ENCODE measurements at places on chromosomes 6 and 20.

DNA sequence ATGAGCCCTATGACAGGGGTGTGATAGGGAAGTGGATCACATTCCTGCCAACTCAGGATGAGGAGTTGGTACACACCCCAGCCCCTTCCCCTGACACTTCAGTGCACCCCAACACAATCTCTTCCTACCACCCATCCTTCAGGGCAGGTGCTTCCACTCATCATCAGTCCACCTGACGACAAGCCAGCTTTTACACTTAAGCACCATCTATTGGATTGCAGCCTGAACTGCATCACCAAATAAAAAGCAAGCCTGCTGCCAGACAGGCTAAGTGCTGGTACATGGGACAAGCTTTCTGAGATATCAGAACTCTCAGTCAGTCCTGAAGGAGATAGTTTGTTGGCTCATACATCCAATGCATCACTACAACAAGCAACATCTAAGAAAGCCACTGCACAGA, 69.0 kb upstream of the TMEM200A start:
- DNase-seq, result no peak

DNA sequence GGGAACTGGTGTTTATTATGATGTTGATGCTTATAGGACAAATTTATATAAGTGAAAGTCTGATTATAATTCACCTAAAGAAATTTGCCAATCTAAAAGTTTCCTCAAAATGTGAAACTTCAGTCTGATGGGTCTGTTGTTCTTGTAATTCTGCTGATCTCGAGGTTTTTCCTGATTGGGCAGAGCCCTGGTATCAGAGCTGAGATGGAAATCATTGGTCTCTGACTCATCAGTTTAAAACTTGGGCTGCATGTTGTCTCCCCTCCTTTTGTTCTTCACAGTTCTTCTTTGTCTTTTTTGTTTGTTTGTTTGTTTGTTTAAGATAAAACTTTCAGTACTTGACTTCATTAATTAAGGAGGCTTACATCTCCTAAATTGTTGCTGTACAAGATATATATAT, 5.9 kb downstream of the SMAP1 start:
- DNase-seq, result no peak

GRCh38 chr6:13725052-13725451, 13.4 kb upstream of the RANBP9 start:
- DNase-seq, result no peak

DNA sequence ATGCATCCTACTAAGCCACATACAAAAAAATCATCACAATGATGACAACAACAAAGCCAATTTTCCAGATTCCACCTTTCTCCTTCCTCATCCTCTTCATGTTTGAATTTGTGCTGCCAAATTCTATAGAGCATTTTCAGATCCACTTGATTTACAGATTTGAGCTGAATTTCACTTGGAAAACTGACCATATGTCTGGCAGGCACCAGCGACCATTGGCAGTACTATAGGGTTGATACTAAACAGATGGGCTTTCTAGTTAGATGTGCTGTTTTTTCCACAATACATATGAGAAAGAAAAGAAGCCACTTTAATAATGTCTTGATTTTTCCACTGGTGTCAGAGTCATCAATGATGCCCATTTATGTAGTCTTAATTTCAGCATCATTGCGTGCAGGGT, 127.0 kb downstream of the PHACTR3 start:
- no peak for DNase-seq

DNA sequence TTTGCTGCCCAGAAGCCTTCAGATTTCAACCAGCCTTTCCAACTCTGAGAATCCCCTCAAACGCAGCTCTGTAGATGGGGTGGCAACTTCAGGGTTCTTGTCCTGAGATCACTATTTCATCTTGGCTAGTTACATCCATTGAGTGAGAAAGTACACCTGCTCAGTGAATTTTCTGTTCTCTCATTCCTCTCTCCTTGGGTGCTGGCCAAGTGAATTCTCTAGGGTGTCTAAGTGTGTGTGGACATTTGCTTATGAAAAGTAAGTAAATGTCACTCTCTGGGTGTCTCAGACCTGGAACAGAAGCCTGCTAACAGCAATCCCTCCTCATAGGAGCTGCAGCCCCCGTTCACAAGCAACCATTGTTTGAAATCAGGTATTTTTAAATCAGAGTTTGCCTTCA, 3.8 kb downstream of the RIN2 start:
- no peak for DNase-seq

GRCh38 chr20:4613718-4614620, 107.7 kb upstream of the PRND start:
- DNase-seq, result no peak

DNA sequence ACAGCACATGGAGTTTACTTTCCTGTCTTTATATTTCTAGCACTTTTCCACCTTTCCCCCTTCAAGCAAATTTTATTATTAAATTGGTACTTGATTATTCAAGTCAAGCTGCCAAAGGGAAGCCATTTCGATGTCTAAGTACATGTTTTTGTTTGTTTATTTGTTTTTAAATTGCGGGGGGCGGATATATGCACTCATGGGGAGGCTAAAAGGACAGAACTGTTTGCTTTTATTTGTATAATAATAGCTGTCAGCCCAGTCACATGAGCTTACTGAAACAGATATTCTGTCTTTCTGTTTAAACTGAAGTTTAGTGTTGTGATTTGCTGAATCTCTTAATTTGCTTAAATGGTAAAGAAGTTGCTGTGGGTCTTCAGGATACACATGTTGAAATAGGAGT, 49.6 kb upstream of the PLCG1 start:
- no peak for DNase-seq

- DNase-seq, result peak; percentile 68
These were observed 44.0 kb downstream of the EFCAB8 start for GRCh38 chr20:32902456-32903420.

GRCh38 chr6:153031335-153031955, 28.9 kb upstream of the MTRF1L start:
- no peak for DNase-seq

GRCh38 chr6:151240791-151241642, 1.2 kb downstream of the AKAP12 start:
- DNase-seq, result peak; percentile 89

DNA sequence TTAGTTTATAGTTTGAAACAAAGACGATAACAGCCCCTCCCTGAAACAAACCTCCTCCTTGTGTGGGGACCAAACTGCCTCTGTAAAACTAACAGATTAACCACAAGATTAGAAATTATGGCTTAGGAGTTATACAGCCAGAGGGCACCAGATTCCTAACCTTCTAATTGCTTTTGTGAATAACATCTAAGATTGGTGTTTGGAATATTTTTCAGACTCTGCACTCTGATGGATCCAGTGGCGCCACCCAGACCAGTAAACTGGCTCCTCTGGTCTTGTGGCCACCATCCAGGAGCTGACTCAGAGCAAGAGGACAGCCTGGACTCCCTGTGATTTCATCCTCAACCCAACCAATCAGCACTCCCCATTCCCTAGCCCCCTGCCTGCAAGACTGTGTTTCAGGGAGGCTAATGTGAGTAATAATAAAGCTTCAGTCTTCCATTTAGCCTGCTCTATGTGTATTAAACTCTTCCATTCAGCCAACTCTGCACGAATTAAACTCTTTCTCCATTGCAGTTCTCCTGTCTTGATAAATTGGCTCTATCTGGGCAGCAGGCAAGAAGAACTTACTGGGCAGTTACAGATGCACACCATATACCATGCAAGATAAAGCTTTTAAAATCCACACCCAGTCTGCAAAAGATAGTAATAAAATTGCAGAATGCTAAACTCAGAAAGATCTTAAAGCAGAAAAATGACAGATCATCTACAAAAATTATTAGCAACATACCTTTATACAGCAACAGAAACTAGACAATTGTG, 58.5 kb upstream of the SLC22A16 start:
- no peak for DNase-seq

DNA sequence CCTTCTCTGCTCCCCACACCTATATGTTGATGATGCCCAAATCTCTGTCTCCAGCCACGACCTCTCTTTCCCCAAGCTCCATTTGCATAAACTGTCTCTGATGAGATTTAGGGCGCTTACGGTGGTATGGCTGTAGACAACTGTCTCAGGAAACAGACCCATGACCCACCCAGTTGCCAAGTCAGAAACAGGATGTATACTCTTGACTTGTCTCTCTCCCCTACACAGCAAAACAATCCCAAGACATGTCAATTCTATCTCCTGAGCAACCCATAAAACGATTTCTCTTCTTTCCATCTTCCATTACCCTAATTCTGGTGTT, 13.9 kb downstream of the GNL1 start:
- no peak for DNase-seq

DNA sequence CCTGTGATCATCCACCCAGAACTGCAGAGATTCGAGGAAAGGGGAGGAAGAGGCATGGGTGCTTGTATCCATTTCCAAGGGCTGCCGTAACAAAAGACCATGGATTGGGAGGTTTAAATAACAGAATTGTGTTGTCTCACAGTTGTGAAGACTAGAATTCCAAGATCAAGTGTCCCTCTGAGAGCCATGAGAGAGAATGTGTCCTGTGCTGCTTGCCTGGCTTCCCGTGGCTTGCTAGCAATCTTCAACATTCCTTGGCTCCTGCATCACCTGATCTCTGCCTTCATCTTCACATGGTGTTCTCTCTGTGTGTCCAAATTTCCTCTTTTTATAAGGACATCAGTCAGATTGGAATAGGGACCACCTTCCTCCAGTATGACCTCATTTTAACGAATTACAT, 69.8 kb downstream of the CDC40 start:
- no peak for DNase-seq

DNA sequence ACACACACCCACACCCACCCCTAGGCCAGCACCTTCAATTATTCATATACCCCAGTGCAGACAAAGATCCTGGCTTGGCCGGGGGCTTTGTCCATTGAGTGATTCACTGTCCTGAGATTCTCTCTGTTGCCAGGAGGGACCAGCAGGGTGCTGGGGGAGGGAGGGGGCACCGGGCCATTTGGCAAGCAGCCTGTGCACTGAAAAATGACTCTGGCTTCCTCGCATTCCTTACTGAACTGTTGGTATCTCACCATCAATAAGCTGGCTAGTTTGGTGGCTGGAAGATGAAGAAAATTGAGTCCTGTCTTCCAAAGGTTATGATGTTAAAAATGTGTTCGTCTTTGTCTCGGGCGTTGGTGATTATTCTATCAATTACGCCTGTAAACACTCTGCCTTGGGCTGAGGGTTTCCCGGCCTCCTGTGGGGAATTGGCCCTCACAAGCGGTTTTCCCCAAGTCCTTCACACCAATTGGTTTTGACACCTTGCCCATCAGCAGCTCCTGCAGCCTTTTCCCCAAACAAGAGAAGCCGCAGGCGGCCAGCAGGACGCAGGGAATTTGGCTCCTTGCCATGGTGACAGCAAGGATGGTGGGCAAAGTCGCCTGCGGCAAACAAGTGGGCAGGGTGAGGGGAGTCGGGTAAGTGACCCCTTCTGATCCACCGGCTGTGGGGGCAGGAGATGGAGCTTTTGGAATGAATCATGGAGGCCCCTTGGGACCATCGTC, 4.9 kb downstream of the VSTM2L start:
- peak; percentile 93 for DNase-seq

- no peak for DNase-seq
These were observed 547.9 kb upstream of the CDH4 start for GRCh38 chr20:60704147-60704546.

DNA sequence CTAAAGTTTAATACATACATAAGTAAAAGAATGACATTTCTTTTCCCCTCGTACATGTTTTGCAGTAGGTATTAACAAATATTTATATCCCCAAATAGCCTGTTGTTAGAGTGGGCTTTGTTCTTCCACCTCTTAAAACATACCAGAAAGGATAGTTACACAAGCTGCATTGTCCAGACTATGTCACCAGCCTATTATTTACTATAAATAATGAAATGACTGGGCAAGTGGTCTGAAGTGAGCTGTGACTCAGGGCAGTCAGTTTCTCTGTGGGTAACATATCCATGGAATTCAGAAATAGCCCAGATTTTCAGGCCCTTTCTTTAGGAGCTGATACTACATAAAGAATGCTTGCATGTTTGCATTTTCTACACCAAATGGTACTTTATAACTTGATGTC, 60.1 kb downstream of the FUT9 start:
- peak; percentile 10 for DNase-seq

GRCh38 chr6:13883966-13884365, 40.8 kb upstream of the RNF182 start:
- DNase-seq, result no peak

DNA sequence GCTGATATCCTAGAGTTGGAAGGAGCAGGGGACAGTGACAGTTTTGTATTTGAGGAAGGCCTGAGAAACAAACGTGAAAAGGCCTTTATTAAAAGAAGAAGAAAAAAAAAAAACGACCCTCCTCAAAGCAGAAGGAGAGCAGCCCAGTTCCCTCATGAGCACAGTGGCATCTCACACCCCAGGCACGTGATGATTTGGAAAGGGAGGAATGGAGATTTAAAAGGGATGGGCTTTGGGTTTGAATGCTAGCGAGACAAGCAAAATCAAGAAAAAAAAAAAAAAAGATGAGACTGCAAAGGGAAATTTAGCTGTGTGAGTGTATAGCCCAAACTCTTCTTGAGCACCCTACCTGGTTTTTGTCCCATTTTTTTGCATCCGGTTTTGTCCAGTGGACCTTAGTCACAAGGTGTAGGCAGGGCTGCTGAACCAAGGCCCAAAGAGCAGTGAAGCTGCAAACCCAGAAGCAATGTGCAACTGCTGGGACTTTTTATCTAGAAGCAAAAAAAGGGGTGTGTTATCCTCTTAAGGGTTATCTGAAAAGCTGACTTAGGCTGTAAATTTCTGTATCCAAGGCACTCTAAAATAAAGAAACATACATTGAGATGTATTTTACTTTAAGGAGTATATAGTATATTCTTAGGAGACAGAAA, 54.5 kb upstream of the RREB1 start:
- DNase-seq, result no peak

GRCh38 chr6:16735014-16735413, 26.2 kb downstream of the ATXN1 start:
- no peak for DNase-seq

DNA sequence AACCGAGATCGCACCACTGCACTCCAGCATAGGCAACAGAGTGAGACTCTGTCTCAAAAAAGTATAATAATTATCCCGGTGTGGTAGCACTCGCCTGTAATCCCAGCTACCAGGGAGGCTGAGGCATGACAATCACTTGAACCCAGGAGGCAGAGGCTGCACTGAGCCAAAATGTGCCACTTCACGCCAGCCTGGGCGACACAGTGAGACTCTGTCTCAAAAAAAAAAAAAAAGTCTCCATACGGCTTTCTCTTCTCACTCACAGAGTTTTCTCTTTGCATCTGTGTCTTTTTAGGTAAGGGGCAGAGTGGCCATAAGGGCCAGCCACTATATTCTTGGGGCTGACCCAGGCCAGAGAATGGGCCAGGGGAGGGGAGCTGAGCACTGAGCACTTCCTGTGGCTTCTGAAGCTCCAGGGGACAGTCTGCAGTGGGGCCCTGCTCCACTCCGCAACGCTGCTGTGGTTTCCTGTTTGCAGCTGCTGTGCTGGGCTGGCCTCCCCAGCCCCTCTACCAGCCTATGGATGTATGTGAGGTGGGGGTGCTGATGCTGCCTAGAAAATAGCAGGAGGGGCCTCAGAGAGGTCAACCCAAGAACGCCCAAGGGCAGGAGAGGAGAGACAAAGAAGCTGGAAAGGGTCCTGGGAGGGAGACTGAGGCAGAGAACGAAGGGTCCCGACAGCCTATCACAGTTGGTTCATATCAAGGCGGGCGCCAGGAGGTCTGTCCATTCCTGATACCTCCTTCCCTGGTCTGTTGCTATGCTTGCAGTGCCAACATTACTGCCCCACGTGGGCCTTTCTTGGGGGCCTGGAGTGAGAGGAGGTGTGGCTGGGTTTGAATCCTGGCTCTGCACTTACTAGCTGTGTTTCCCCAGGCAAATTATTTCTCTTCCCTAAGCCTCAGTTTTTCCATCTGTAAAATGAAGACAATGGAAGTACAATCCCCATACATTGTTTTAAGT, 16.0 kb downstream of the SLA2 start:
- DNase-seq, result no peak

Measured in retina (tissue), 1 donor.